ENCODE measurements at places on chromosomes 16 and 17.

GRCh38 chr17:42210046-42210445, 15.8 kb upstream of the GHDC start:
- DNase-seq: no peak

DNA sequence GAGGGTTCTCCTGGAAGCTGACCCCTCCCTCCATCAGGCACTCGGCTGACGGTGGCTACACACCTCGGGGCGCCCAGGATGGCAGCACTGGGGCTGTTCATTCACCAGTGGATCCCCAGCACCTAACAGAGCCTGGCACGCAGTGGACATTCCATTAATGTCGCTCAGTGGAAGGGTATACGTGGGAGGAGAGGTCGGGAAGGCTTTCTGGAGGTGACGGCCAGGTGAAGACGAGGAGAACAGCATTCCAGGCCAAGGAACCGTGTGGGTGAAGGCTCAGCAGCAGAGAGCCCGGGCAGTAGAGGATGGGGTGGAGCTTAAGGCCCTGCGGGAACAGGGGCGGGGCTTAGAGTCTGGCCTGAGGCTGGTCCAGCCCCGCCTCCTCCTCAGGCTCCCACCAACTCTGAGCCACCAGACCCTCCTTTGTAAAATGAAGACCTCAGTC, 2.5 kb upstream of the HS3ST6 start:
- no peak for DNase-seq

GRCh38 chr16:57264381-57264780, 19.3 kb downstream of the ARL2BP start:
- DNase-seq: no peak

- DNase-seq: no peak
Measured at GRCh38 chr17:4074831-4075495, 67.9 kb downstream of the ZZEF1 start.

DNA sequence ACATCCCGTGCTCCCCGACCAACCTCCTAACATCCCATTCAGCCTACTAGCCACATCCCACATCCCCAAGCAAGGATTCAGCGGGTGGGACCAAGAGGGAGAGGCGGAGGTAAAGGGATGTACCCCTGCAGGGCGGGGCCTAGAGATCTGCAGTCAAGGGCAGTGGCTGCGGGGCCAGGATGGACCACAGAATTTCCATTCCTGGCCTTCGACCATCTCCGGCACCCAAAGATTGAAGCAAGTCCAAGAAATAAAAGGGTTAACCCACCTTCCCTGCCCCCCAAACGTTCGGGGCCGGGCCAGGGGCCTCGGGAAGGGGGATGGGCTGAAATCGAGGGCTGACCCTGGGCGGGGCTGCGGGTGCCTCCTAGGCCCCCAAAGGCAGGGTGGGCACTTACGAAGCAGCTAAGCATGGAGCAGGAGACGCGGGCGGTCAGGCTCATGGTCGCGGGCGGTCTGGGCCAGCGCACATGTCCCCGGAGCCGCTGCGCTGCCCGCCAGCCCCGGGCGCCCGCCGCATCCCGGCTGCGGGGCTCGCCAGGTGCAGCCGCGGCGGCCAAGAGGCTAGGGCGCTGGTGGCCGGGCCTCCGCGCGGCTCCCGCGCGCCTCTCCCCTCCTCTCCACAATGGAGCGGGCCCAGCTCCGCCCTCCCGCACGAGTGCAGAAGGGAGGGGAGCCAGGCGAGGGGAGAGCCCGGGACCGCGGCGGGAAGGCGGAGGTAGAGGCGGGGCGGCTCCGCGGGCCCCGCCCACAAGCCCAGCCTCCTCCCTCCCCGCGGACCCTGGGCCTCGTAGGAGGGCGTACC, at the start of gene MTMR4:
TSS of gene MTMR4 (minus strand) at position 674 of the 805 bp plus-strand sequence. CDS start at position 443, 231 bp downstream.
- peak; percentile 38 for DNase-seq

GRCh38 chr16:78984324-78984723, 616.2 kb downstream of the MAF start:
- no peak for DNase-seq

Measured in stimulated activated CD8-positive, alpha-beta memory T cell treated with anti-CD3 and anti-CD28 coated beads, Interleukin-15, amount 100 ng/mL, for 1 hour (primary cell).